T-helper 9 cell (primary cell): ENCODE measurements at places on chromosomes 16 and 17.

- DNase-seq = no peak
Observed at GRCh38 chr17:15501282-15501681, 33.9 kb upstream of the CDRT4 start.

GRCh38 chr16:70157105-70157476 lies 16.5 kb upstream of the CLEC18C start:
- DNase-seq = no peak

GRCh38 chr17:51402899-51403298 lies 142.6 kb downstream of the UTP18 start:
- no peak for DNase-seq

DNA sequence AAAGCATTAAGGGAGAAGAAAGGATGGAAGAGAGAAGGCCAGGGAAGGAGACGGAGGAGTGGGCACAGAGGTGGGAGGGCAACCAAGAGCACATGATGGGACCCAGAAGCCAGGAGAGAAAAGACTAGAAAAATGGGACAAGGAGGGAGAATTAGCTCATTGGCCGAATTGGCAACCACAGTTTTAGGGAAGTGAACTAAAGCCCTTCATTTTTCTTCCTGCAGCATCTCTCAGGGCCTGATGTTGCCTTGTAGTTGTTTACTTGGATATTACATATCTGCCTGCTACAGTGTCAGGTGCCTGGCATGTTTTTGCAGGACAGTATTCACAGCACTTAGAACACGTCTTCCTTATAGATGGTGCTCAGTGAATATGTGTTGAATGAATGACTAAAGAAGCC lies 19.0 kb downstream of the EMP2 start:
- DNase-seq = no peak

- DNase-seq = no peak
Observed at GRCh38 chr16:4085405-4085970, 30.8 kb downstream of the ADCY9 start.

DNA sequence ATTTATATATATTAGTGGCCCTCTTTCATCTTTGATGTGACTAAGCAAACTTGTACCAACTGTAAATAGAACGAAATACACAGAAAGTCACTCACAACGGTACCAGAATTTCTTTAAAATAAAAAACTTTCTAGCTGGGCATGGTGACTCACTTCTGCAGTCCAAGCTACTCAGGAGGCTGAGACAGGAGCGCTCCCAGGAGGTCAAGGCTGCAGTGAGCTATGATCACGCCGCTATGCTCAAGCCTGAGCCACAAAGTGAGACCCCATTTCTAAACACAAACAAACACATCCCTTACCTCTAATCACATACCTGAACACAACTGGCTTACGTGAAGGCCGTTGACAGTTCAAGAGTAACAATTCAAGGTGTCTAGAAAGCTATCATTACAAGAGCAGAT lies 29.7 kb downstream of the STAT5B start:
- no peak for DNase-seq

DNA sequence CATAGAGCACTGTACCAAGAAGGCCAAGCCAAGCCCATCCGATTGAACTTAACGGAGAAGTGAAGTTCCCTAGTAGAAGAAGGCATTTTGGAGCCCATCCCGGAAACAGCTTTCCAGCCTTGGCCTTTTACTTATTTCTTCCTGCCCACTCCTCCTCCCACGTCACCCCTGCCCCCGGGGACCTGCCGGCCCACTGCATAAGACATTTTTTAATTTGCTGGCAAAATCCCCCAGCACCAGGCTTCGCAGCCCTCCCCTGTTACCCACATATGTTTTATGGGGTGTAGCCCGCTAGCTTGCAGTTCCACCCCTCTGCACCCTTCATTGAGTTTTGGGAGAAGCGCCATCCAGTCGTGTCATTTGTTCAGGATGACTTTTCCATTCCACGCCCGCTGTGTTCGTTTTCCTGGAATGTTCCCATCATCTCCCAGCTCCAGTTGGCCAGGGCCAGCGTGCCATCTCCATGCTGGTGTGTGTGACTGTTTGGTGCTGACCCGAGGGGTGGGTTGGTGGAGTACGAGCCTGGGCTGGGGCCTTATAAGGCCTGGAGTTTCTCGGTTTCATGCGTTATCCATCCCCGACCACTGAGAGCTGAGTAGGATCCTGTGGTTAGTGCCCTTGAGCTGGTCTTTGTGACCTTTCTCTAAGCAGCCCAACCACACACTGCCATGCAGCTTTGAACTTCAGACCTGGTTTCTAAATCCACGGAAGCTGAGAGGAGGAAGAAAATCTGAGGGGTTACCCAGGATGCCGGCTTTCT lies 20.0 kb upstream of the TBX2 start:
- DNase-seq = no peak

GRCh38 chr16:68235108-68235886 lies 630 bp downstream of the ESRP2 start:
- DNase-seq = peak; percentile 12

DNA sequence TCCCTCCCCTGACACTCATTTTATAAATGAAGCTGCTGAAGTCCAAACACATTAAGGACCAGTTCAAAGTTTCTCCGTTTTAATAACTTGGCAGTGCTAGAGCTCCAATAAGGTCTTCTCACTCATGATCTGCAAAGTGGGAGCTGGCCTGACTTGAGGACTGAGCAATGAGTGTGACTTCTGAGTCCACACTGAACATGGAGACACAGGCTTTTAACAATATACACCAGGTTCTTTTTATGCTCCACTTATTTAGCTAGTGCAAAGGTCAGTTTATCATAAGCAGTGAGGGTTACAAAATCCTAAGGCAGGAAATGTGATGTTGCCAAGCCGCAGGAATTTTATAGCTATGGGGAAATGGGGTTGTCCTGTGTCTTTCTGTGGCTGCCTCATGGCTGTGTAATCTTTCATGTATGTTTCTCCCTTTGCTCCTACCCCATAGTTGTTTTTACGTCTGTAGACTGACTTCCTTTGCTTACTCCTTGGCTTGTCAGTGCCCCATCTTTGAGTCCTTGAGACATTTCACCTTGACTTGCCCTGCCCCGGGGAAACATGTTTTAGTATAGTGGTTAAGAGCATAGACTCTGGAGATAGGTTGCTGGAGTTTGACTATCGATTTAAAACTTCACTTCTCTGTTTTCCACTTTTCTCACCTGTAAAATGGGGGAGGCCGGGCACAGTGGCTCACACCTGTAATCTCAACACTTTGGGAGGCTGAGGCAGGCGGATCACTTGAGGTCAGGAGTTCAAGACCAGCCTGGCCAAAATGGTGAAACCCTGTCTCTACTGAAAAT lies 12.2 kb upstream of the MMD start:
- no peak for DNase-seq

GRCh38 chr16:17301593-17302135 lies 169.1 kb downstream of the XYLT1 start:
- no peak for DNase-seq

- DNase-seq = no peak
Observed at GRCh38 chr17:78111727-78112517, 16.6 kb downstream of the TMC6 start.

- no peak for DNase-seq
Observed at GRCh38 chr16:14549789-14550153, 80.3 kb downstream of the PARN start.

DNA sequence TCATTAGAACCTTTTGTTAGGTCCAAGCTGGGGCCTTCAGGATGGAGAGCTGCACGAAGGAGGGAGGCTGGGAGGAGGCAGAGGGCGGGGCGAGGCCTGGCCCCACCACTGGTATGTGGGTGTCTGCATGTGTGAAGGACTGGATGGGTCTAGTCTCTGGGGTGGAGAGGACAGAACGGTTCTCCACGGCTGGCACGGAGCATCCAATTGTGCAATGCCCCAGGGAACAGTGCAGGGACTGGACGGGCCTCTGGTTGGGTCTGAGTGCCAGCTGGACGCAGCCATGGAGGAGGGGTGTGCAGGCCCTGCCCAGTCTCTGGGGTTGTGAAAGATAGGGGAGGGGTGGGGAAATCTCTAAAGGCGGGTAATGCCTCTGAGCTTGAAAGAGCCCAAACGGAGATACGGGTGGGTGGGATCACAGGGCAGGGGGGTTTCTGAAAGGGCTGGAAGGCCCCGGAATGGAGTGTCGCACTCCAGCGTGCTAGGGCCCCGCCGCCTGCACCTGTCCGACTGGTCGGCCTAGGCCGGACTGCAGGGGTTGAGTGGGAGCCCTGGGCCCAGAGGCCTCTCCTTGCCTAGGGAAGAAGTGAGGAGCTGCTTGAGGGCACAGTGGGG lies 1.6 kb downstream of the PPL start:
- DNase-seq = no peak

DNA sequence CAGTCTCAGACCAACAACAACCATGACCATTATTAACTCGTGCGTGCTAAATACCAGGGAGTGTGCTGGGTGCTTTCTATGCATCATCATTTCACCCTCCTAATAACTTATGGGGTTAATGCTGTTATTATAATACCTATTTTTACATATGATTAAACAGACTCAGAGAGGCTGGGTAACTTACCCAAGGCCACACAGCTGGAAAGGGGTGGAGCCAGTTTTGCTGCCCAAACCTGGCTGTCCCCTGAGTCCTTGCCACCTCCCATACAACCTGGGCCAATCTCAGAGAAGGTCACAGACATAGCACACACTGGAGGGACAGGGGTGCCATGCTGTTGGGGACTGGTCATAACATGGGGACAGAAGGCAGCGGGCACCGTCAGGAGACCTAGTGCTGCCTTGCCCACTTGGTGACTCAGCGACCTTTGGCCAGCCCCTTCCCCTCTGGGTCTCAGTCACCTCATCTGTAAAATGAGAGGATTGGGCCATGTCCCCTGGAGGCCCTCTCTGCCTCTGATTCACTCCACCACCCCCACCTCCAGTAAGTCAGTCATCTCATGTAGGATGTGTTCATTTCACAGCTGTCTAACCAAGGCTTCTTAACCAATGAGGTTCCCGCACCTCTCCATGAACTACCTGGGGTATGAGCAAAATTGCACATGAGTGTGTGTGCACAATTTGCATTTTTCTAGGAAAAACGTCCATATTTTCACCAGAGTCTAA lies 11.4 kb upstream of the FADS6 start:
- DNase-seq = no peak

DNA sequence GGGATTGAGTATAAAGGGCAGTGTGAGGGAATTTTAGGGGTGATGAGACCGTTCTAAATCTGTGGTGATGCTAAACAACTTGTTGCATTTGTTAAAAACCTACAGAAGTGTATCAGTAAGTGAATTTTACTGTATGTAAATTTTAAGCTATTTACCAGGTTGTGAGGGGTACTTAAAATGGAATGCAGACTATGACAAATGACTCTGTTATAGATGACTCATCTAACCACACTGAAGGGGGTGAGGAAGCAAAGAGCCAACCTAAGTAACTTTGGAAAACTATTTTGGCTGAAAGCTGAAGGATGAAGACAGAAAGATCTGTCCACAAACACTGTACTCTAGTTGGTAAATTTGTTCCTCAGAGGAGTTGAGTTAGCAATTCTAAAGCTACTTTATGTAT lies 5.3 kb upstream of the MKS1 start:
- DNase-seq = no peak

GRCh38 chr16:23874613-23875294 lies 39.0 kb downstream of the PRKCB start:
- no peak for DNase-seq

GRCh38 chr16:66862023-66862520 lies 17.9 kb downstream of the CA7 start:
- no peak for DNase-seq

GRCh38 chr17:3905017-3905520 lies 11.2 kb downstream of the P2RX1 start:
- DNase-seq = no peak

GRCh38 chr17:40219594-40220338 lies 662 bp downstream of the WIPF2 start:
- DNase-seq = no peak

DNA sequence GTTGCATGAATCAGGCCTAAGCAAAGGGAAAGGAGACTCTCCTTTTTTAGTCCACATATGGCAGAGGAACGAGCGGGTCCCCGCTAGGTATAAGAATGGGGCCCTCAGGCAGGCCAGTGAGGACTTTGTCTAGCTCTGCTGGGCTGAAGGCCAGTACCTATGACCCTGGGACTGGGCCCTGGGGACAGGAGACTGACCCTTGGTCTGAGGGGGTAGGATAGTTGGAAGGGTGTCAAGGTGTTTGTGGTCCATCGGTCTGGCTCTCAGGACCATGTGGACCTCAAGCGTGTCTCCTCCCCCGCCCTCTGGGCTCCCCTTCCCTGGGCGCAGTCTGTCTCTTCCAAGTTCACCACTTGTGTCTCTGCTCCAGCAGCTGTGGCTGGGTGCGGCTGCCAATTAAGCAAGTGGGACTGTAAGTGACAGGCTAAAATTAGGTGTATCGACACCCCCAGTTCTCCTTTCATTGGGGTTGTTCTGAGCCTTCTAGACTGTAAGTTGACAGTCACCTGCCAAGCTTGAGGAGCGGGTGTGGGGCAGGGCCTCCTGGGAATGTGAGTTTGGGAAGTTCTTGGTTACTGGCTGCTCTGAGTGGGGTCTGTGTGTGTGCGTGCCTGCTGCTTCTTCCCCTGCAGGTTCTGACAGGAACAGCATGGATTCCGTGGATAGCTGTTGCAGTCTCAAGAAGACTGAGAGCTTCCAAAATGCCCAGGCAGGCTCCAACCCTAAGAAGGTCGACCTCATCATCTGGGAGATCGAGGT lies 24.5 kb downstream of the AKAP1 start:
- no peak for DNase-seq

GRCh38 chr17:16460796-16461605 lies 31.0 kb downstream of the LRRC75A start:
- no peak for DNase-seq

- DNase-seq = no peak
Observed at GRCh38 chr16:23293016-23293415, 9.1 kb upstream of the SCNN1B start.

- DNase-seq = no peak
Observed at GRCh38 chr17:6749519-6749918, 6.3 kb upstream of the XAF1 start.

GRCh38 chr17:66459811-66460270 lies 157.4 kb downstream of the PRKCA start:
- no peak for DNase-seq

GRCh38 chr17:73103641-73104335 lies 11.3 kb upstream of the SLC39A11 start:
- no peak for DNase-seq

DNA sequence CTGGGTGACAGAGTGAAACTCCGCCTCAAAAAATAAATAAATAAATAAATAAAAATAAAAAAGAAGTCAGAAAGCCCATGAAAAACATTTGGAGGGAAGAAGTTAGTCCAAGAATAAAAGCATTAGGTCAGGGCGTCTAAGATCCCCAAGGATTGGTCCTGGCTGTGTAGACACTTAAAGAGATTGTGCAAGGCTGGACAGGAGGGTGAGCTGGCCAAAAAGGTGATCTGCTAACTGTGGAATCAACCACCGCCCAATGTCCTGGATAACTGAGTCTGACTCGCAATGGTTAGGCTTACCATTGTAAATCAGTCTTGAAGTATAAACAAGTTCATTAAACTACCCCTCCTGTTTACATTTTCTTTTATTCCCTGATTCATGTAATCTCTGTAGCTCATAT lies 8.8 kb upstream of the ABCA8 start:
- no peak for DNase-seq

DNA sequence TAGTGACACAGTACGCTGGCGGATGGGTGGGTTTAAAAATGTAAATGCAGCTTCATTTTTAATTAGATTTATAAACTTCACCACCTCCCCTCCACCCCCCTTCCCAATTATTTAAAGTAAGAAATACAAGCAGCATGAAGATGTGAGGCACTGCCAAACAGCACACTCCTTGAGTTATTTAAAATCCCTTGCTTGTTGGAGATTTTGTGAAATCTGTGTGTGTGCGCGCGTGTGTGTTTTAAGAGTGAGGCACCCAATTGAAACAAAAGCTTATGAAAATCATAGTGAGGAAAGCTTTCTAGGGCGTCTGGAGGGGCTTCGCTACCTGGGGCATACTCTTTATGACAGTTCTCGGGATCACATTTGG lies 219.6 kb upstream of the IRX3 start:
- DNase-seq = no peak

GRCh38 chr16:83674931-83675535 lies 132.7 kb upstream of the HSBP1 start:
- no peak for DNase-seq
